ENCODE measurements at places on chromosomes 6 and 20.

- no peak for DNase-seq
Observed at GRCh38 chr6:158707821-158708195, 58.0 kb downstream of the SYTL3 start.

GRCh38 chr20:50933589-50933988 lies 2.4 kb upstream of the ADNP start:
- no peak for DNase-seq

- DNase-seq = no peak
Observed at GRCh38 chr6:118215269-118215668, 308.2 kb downstream of the SLC35F1 start.

GRCh38 chr6:18078866-18079265 lies 43.6 kb downstream of the NHLRC1 start:
- DNase-seq = no peak

GRCh38 chr20:58670102-58670501 lies 19.0 kb downstream of the STX16 start:
- DNase-seq = no peak

DNA sequence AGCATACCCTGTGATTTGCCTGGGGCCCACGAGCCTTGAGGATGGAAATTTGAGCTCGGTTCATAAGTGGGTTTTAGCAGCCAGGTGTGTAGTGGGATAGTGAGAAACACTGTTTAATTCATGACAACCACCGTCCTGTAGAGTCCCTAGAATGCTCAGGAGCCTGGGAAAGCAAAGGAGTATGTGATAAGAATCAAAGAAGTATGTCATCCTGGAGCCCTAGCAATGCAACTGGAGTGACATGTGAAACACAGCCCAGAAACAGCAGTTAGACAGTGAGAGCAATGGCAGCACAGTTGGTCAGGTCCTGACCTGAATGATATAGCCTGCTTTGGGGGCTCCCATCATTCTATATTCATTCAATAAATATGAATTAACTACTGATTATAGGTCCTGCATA lies 161.2 kb upstream of the ECI2 start:
- no peak for DNase-seq

DNA sequence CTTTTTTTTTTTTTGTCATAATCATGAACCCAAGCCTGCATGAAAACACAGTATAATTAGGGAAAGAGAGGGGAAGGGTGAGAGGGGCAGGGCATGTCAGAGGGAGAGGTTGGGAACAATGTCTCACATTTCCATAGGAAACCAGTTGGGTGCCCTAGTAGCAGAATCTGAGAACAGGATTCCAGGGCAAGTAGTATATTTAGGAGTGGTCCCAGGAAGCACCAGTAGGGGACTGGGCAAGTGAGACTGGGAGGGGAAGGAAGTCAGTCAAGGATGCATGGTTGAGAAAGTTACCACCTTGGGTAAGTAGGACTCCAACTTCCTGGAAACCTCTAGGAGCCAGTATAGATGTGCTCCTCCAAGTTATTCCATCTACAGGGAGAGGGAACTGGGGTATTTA lies 88.6 kb upstream of the MAFB start:
- DNase-seq = no peak

- no peak for DNase-seq
Observed at GRCh38 chr20:31790401-31790800, 28.8 kb upstream of the MYLK2 start.

DNA sequence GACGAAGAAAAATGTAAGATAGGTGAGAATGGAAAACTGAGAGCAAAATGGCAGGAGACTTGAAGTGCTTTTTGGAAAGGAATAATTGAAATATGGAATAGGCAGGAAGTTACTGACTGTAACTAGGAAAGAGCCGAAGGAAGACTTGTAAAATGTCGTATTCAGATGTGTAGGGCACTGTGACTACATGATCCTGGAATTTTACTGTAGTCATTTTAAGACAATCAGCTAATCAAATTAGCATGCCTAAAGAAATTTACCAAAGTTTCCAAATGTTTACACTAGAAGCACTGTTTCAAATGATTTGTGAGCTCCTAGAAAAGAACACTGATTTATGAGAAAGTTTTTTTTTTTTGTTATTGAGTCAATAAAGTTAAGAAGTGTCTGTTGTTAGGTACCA lies 21.2 kb upstream of the ADIG start:
- DNase-seq = no peak

GRCh38 chr6:25122622-25123237 lies 156.4 kb upstream of the CARMIL1 start:
- DNase-seq = no peak

- DNase-seq = no peak
Observed at GRCh38 chr20:42319252-42320013, 701.3 kb upstream of the CHD6 start.

GRCh38 chr6:142937986-142938385 lies 7.0 kb downstream of the HIVEP2 start:
- DNase-seq = no peak

GRCh38 chr20:6770786-6771100 lies 3.3 kb downstream of the BMP2 start:
- DNase-seq = no peak

DNA sequence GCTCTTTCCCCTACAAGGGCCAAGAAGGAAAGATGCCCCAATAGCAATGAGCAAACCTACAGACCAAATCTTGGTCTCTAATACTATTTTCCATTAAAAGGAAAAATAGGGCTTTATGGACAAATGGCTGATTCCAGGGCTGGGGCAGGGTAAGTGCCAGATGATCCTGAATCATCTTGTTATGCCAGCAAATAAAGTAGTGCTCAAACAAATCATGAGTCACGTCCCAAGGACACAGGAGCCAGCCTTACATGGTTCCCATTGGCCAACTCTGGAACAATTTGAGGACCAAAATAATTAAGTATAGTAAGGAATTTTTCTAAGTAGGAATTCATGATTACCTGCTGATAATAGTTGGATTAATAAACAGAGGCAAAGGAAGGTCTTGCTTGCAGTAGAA lies 53.2 kb upstream of the NKX2-4 start:
- no peak for DNase-seq

DNA sequence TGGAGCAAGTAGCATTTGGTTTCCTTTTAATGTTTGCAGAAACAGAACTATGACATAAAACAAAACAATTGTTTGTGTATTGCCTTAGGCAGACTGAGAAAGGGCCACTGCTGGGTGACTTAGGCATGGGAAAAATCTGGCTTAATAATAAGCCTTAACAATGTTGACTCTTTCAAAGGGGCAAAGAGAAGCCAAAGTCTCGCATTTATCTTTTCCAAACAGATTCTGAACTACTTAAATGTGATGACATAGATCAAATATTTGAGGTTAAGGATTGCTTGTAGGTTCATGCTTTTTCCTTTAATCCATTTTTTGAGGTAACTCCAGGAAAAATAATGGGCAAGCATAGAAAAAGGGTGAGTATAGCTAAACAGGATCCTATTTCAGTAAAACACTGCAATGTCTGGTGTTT lies 39.6 kb downstream of the ADAT2 start:
- DNase-seq = no peak

DNA sequence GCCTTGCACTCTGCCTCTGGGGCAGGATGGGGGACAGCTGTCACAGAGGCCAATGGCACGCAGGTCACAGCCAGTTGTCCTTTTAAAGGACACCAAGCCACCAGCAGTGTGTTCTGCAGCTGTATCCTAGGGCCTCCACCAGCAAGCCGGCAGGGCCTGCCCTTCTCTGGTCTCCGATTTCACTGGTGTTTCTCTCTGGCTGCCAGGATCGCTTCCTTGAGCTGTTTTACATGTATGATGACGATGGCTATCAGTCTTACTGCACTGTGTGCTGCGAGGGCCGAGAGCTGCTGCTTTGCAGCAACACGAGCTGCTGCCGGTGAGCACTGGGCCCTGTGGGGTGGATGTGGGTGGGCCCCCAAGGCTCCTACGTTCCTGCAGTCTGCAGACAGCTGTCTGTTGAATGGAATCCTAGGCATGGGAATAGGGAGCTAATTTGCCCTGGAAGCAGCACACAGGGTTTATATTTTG lies 22.7 kb upstream of the MAPRE1 start:
- no peak for DNase-seq

- no peak for DNase-seq
Observed at GRCh38 chr6:85594197-85594930, 706 bp upstream of the SNX14 start.

- DNase-seq = no peak
Observed at GRCh38 chr6:70980727-70981126, 23.9 kb upstream of the B3GAT2 start.

DNA sequence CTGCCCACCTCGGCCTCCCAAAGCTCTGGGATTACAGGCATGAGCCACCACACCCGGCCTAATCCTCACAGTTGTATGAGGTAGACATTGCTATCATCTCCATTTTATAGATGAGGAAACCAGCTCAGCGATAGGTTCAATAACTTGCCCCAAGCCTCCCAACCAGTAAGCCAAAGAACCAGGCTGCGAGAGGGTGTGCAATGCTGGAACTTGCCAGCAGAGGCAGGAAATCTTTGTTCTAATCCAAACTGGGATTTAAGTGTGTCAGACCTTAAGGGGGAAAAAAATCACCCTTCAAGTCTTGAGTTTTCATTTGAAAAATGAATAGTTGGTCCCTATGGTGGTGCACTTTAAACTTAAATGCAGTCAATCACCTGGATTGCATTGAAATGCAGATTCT lies 20.1 kb upstream of the RNGTT start:
- DNase-seq = no peak

GRCh38 chr6:20060252-20060651 lies 152.0 kb downstream of the MBOAT1 start:
- DNase-seq = no peak

DNA sequence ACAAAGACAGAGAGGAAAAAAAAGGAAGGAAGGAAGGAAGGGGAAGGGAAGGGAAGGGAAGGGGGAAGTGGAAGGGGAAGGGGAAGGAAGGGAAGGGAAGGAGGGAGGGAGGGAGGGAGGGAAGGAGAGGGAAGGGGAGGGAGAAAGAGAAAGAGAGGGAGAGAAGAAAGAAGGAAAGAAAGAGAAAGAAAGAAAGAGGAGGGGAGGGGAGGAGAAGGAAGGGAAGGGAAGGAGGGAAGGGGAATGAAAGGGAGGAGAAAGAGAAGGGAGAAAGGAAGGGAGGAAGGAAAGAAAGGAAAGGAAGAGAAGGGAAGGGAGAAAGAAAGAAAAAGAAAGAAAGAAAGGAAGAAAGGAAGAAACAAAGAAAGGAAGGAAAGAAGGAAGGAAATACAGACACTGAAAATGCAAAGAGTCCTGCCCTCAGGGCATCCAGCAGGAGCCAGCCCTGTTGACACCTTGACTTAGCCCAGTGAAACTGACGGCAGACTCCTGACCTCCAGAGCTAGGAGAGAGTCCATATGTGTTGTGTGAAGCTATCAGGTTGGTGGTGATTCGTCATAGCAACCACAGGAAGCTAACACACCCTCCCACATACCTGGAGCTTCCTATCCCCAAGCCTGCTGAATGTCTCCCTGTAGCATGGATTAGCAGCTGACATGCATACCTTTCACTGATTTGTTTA lies 58.7 kb upstream of the SULF2 start:
- no peak for DNase-seq

DNA sequence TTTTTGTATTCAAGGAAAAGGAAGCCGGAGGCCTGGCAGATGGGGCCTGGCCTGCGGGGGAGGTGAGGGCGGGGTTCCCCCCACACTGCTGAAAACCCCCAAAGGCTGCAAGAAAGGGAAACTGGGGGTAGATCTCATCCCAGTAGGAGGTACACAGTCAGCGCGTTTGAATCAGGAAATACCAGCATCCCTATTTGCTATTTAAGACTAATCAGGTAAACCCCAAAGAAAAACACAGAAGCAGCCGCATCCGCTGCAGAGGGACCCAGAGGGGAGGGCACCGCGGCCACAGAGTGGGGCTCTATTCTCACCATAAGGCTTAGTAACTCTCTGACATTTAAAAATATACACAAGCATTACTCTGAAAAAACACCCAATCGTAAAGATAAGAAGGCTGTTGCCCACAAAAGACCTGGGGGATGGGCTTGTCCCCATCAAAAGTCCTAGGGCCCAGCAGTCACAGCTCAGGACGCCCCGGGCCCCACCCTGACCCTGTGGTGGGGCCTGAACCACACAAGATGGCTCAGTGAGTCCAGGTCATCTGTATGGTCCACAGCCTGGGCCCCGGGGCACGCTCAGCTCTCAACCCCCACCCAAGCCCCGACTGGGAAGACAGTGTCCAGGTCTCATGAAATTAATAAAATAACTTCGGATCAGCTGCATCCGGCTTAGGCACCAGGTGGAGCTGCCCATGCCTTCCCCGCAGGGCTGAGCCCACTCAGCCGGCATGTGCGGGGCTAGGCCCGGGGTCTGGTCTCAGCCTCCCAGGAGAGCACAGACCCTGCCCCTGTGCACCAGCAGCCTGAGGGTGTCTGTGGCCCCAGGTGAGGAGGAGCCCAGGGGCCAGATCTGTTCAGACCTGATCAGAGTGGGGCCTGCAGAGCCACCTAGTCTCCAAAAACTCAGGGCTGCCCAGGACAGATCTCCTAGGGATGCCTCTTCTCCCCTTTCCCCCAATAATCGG lies 31.0 kb downstream of the KCNQ2 start:
- no peak for DNase-seq

DNA sequence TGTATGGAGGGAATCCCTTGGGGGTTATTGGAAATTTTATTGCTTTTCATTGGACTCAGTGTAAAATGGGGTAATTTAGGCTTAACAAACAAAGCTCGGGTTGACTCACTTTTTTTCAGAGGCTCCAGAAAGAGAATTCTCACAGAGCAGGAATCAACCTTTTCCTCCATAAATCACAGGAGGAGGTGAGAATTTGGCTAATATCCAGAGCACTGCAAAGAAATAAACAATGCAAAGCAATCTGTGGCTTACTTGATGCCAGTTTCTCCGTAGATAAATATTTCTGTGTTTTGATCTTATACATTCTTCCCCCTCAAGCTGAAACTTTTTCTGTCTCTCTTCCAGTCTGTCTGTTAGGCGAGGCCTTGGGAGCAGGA lies 176.6 kb downstream of the TSHZ2 start:
- no peak for DNase-seq

DNA sequence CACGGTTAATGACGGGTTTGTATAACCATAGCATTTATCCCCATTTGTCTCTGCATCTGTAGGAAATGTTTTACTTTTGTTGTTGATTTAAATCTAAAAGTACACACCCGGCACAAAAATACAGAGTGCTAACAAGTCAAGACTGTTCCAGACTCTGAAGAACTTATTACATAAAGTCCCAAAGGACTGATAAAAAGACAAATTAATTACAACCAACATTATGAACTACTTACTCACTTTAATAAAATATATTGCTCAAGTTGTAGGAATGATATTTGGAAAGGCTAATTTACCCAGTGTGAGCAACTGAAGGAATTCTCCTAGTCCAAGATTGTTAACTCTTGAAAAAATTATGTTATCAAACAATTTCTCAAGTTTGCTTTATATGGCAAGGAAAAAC lies 115.6 kb downstream of the KIF13A start:
- no peak for DNase-seq

DNA sequence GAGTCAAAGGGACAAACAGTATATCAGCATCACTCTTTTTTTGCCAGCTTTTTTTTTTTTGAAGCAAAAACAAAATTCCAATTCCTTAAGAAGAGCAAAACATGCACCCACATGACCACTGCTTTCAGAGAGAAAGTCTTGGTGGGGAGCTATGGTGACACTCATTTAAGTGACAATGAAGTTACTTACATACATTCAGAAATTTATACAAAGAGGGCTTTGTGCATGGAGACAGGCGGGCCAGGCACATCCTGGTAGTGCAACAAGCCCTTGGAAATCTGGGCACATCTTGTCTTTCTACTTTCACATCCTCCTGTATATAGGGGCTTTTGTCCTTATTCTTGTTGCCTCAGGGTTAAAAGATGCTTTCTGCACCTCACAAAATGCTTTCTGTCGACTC lies 55.9 kb downstream of the IL22RA2 start:
- no peak for DNase-seq

GRCh38 chr6:167214206-167214605 lies 56.4 kb upstream of the GPR31 start:
- peak; percentile 13 for DNase-seq

- no peak for DNase-seq
Observed at GRCh38 chr6:106648651-106649308, 19.4 kb downstream of the QRSL1 start.

Data from nucleus accumbens (tissue), 56 donors.